ENCODE measurements at places on chromosomes 3 and 15. TPM values are rescaled to one million over a fixed set of nuclear protein-coding genes. Genes with fewer than 3 reads are reported as not detected.

Gene CACNA1D
- 2.2 TPM for polyA plus RNA-seq

GRCh38 chr15:83282776-83283137, 1.7 kb downstream of the BNC1 start:
- no peak for DNase-seq
- H3K27me3 ChIP-seq: peaks cover 45% of the 10 kb centered on the region
- H3K4me3 ChIP-seq: no peak overlapping the region
- H3K4me1 ChIP-seq: no peaks in the 10 kb centered on the region
- no peaks in the 10 kb centered on the region for H3K36me3 ChIP-seq

Gene SH2D7
- polyA plus RNA-seq: 2.9 TPM

Gene IL17RB
- polyA plus RNA-seq: 10.5 TPM

DNA sequence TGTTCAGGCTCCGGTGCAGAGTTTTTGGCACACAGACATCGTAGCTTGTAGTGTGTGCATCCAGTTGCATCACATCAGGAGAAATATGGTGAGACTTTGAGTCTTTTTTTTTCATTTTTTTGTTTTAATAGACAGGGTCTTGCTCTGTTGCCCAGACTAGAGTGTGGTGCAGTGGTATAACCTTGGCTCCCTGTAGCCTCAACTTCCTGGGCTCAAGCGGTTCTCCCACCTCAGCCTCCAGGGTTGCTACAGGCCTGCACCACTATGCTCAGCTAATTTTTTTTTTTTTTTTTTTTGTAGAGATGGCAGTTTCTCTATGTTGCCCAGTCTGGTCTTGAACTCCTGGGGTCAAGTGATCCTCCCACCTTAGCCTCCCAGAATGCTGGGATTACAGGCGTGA, 51.1 kb upstream of the TEX264 start:
- no peak for DNase-seq
- H3K27me3 ChIP-seq: no peaks in the 10 kb centered on the region
- H3K4me1 ChIP-seq: peaks cover 13% of the 10 kb centered on the region
- no peak overlapping the region for H3K4me3 ChIP-seq

DNA sequence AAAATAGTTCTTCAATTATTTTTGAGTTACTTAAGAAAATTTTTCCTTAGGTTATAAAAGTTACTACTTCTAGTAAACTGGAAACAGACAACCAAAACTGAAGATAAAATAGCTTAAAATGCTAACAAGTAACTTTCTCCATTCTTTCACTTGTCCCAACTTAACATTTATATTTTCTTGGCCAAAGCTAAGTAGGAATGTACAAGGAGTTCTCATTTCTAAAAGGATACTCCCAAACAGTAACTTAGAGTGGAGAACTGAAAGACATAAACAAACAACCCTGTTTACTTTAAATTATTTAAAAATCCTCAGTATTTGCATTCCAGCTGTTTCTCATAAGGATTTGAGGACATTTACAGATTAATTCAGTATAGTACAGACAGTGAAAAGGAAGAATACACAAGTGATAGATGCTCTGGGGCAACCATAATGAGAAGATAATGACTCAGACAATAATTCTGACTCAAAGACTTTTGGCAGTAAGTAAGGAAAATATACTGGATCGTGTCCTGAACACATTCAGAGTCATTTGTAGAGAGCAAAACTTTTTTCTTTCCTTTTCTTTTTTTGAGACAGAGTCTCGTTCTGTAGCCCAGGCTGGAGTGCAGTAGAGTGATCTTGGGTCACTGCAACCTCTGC, 29.2 kb upstream of the ANXA2 start:
- no peaks in the 10 kb centered on the region for H3K27me3 ChIP-seq
- H3K27ac ChIP-seq: no peak overlapping the region
- H3K36me3 ChIP-seq: peaks cover 11% of the 10 kb centered on the region
- DNase-seq: no peak
- no peak overlapping the region for H3K4me3 ChIP-seq

DNA sequence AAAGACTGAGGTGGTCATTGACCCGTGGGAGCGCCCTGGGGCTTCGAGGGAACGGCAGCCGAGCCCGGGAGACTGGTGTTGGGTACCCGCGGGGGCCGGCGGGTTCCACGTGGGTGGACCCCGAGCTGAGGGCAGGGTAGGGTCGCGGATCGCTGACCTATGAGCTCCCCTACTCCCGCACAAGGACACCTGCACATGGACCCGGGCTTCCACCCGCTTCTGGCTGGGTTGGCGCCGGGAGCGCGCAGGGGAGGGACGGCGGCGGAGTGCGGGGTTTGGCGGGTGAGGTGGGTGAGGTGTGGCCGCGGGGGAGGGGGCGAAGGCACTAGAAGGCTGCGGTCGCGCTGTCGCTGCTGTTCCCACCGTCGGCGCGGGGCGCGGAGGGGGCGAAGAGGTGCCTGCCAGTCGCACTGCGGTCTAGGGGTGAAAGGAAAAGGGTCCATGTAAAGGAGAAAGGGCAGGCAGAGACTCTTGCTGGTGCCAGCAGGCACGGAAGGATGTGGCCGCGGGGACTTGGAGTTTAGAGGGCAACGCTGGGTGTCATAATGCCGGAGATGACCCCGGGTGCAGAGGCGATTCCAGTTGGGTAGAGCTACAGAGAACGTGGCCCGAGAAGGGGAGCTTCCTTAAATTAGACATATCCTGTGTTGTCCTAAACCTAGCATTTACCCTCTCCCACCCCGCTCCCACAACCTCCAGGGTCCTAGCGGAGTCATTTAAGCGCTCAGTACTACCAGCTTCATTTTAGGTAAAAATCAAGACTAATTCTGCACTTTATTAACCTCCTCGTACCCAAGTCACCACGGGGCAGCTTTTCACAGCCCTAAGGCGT, 245.9 kb upstream of the TOPAZ1 start:
- H3K4me3 ChIP-seq: peak overlapping the region; percentile 32
- no peak overlapping the region for H3K27ac ChIP-seq
- H3K4me1 ChIP-seq: no peaks in the 10 kb centered on the region
- peaks cover 25% of the 10 kb centered on the region for H3K27me3 ChIP-seq

- no peaks in the 10 kb centered on the region for H3K4me1 ChIP-seq
- no peaks in the 10 kb centered on the region for H3K27me3 ChIP-seq
- H3K36me3 ChIP-seq: no peaks in the 10 kb centered on the region
- peak; percentile 2 for DNase-seq
- no peak overlapping the region for H3K4me3 ChIP-seq
- H3K27ac ChIP-seq: no peak overlapping the region
Measured at GRCh38 chr3:145807990-145808389, 353.0 kb downstream of the PLOD2 start.

DNA sequence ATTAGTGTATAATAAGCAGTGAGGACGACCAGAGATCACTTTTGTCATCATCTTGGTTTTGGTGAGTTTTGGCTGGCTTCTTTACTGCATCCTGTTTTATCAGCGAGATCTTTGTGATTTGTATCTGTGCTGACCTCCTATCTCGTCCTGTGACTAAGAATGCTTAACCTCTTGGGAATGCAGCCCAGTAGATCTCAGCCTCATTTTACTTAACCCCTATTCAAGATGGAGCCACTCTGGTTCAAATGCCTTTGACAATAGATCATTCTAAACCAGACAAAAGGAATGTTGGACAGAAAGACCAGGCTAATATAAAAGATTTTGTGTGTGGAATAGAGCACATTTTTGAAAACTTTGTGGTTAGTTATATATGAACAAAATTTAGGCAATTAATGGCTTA, 618.5 kb upstream of the BCHE start:
- H3K4me1 ChIP-seq: no peaks in the 10 kb centered on the region
- no peak overlapping the region for H3K4me3 ChIP-seq
- H3K27ac ChIP-seq: no peak overlapping the region
- H3K27me3 ChIP-seq: no peaks in the 10 kb centered on the region
- H3K36me3 ChIP-seq: no peaks in the 10 kb centered on the region

- H3K27ac ChIP-seq: peak overlapping the region; percentile 30
- no peaks in the 10 kb centered on the region for H3K27me3 ChIP-seq
- H3K4me1 ChIP-seq: peaks cover 15% of the 10 kb centered on the region
- H3K36me3 ChIP-seq: no peaks in the 10 kb centered on the region
- no peak for DNase-seq
Measured at GRCh38 chr3:134371542-134372324, 2.5 kb downstream of the AMOTL2 start.

DNA sequence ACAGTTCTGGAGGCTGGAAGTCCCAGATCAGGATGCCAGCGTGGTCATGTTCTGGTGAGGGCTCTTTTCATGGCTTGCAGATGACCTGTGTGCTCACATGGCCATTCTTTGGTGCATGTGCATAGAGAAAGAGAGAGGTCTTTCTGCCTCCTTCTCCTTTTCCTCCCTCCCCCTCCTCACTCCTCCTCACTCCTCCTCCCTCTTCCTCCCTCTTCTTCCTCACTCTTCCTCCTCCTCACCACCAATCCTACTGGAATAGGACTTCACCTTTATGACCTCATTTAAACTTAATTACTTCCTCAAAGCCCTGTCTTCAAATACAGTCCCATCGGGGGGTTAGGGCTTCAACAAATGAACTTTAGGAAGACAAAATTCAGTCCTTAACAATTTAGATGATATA, 23.8 kb downstream of the ZNF654 start:
- no peak overlapping the region for H3K27ac ChIP-seq
- H3K4me1 ChIP-seq: no peaks in the 10 kb centered on the region
- no peaks in the 10 kb centered on the region for H3K36me3 ChIP-seq
- H3K4me3 ChIP-seq: no peak overlapping the region

GRCh38 chr15:88917760-88918159, 4.6 kb upstream of the MFGE8 start:
- no peaks in the 10 kb centered on the region for H3K27me3 ChIP-seq
- H3K4me3 ChIP-seq: no peak overlapping the region
- no peak for DNase-seq
- no peaks in the 10 kb centered on the region for H3K36me3 ChIP-seq
- no peak overlapping the region for H3K27ac ChIP-seq

Gene CHAC1
- 0.96 TPM for polyA plus RNA-seq

Gene ASB14
- not detected for polyA plus RNA-seq

GRCh38 chr15:96253006-96253747, 77.3 kb upstream of the NR2F2 start:
- H3K4me3 ChIP-seq: no peak overlapping the region
- H3K4me1 ChIP-seq: no peaks in the 10 kb centered on the region
- no peaks in the 10 kb centered on the region for H3K36me3 ChIP-seq
- no peak for DNase-seq

GRCh38 chr3:140421884-140422283, 256.0 kb upstream of the TRIM42 start:
- no peaks in the 10 kb centered on the region for H3K27me3 ChIP-seq
- H3K4me1 ChIP-seq: no peaks in the 10 kb centered on the region
- no peak for DNase-seq
- no peaks in the 10 kb centered on the region for H3K36me3 ChIP-seq
- H3K27ac ChIP-seq: no peak overlapping the region
- no peak overlapping the region for H3K4me3 ChIP-seq

- H3K4me3 ChIP-seq: no peak overlapping the region
- no peaks in the 10 kb centered on the region for H3K36me3 ChIP-seq
- H3K4me1 ChIP-seq: no peaks in the 10 kb centered on the region
- H3K27me3 ChIP-seq: no peaks in the 10 kb centered on the region
Measured at GRCh38 chr3:111901637-111902036, 42.6 kb downstream of the PHLDB2 start.

Gene PHC3
- polyA plus RNA-seq: 2.5 TPM

Gene PIK3CB
- polyA plus RNA-seq: 57.1 TPM

- H3K27me3 ChIP-seq: no peaks in the 10 kb centered on the region
- H3K36me3 ChIP-seq: peaks cover 18% of the 10 kb centered on the region
- DNase-seq: no peak
Measured at GRCh38 chr3:195065142-195065863, 205.7 kb downstream of the XXYLT1 start.

Gene SEC62
- polyA plus RNA-seq: 50.5 TPM

GRCh38 chr15:39852250-39852649, 67.8 kb downstream of the GPR176 start:
- H3K4me3 ChIP-seq: no peak overlapping the region
- no peaks in the 10 kb centered on the region for H3K27me3 ChIP-seq
- peaks cover 2% of the 10 kb centered on the region for H3K4me1 ChIP-seq
- no peak overlapping the region for H3K27ac ChIP-seq

Gene DNAJB8
- polyA plus RNA-seq: not detected

DNA sequence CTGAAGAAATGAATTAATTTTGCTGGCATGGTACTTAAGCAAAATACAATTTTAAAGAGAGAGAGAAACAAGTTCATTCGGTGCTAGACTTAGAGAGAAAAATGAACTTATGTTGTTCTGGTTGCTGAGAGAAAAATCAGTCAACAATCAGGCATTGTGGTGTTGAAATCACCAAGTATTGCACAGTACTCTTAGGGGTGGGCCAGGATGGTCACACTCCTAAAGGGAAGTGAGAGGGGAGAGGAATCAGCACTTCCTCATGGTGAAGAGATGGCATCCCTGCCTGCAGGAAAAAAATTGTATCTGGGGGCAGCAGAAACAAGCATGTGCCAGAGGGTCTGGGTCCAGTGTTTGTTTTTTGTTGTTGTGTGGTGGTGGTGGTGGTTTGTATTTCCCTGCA, 7.0 kb upstream of the DMXL2 start:
- DNase-seq: no peak
- H3K4me1 ChIP-seq: peaks cover 2% of the 10 kb centered on the region
- no peaks in the 10 kb centered on the region for H3K36me3 ChIP-seq
- H3K4me3 ChIP-seq: no peak overlapping the region
- no peaks in the 10 kb centered on the region for H3K27me3 ChIP-seq
- no peak overlapping the region for H3K27ac ChIP-seq

Data from small intestine (tissue), 16 donors.